ENCODE measurements at places on chromosomes 7 and 10. TPM values are rescaled to one million over a fixed set of nuclear protein-coding genes. Genes with fewer than 3 reads are reported as not detected.

GRCh38 chr10:133457100-133457841 is 3.5 kb downstream of the SCART1 start:
- peak; percentile 14 for DNase-seq

- no peak for DNase-seq
Observed at GRCh38 chr10:121577568-121577967, 20.7 kb downstream of the FGFR2 start.

DNA sequence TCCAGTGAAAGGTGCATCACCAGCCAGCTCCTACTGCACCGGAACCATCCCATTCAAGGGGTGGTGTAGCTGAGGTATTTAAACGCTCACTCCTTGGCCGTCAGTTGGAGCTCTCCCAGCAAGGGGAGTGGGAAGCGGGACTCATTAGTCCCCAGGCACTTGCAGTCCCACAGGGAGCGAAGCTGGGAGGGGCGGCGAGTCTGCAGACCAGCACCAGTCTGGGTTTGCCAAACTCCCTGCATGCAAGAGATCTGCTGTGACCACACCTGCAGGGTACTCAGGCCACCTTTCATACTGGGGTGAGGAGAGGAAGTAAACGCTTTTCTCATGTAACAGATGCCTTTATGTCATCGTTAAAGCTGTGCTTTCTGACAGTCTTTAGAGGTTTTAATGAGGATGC is 187.9 kb downstream of the PTPRN2 start:
- DNase-seq: no peak

Gene TRIM74
- 0.72 TPM for total RNA-seq

- no peak for DNase-seq
Observed at GRCh38 chr10:67801118-67801517, 36.9 kb downstream of the DNAJC12 start.

DNA sequence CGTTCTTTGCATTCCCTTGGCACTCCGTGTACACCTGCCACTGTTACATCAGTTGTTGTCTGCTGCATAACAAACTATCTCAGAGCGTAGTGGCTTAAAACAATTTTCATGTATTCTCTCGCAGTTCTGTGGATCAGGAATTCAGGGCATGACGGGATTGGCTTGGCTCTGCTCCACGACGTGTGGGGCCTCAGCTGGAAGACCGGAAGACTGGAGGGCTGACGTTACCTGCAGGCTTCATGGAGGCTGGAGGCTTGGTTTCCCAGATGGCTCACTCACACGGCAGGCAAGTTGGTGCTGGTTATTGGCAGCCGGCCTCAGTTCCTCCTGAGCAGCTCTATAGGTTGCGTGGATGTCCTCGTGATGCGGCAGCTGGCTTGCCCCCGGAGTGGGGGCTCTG is 25.5 kb downstream of the NYAP1 start:
- DNase-seq: no peak

DNA sequence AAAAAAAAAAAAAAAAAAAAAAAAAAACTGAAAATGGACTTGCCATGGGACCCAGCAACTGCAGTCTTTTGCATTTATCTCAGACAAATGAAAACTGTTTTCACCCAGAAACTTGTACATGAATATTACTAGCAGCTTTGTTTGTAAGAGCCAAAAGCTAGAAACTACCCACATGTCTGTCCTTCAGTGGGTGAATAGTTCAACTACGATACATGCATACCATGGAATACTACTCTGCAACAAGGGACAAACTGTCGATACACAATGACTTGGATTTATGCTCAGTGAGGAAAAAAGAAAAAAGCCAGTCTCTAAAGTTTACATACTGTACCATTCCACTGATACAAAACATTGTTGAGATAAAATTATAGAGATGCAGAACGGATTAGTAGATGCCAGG is 195.6 kb downstream of the KIAA1217 start:
- no peak for DNase-seq

Gene MYOF
- total RNA-seq: 90.9 TPM

DNA sequence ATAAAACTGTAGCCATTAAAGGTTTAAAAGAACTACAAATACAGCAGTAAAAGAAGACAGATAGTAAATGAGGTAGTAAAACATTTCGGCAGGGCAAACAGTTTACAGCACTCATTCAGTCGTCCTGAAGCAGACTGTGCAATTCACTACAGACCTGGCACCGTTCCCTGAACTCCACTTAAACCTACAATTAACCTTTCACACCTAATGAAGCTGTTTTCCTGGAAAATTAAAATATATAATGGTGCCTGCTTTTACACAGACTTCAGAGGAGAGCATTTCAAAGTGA is 335.3 kb downstream of the GFRA1 start:
- DNase-seq: no peak

GRCh38 chr10:90171014-90171722 is 469.8 kb downstream of the KIF20B start:
- no peak for DNase-seq

DNA sequence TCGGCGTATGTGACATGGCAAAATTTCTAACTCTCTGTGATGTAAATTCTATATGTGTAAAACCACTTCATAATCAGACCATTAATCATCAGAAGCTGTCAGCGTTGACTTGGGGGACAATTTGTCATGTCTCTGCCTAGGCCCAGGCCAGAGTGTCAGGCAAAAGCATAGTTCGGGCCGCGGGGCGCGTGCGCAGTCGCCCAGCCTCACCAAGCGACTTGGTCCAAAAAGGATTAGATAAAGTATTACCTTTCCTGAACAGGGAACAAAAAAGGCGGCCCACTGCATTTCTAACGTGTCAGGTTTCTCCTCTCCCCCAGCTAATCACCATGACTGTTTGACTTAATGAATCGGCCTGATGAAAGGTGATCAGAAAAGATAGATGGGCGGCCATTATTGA is 114.2 kb downstream of the EBF3 start:
- no peak for DNase-seq

GRCh38 chr7:38229386-38229785 is 44.0 kb downstream of the TARP start:
- no peak for DNase-seq

Gene LEP
- 0.07 TPM for total RNA-seq

- DNase-seq: no peak
Observed at GRCh38 chr7:46133751-46134150, 212.7 kb upstream of the IGFBP3 start.

Gene SP8
- total RNA-seq: not detected

DNA sequence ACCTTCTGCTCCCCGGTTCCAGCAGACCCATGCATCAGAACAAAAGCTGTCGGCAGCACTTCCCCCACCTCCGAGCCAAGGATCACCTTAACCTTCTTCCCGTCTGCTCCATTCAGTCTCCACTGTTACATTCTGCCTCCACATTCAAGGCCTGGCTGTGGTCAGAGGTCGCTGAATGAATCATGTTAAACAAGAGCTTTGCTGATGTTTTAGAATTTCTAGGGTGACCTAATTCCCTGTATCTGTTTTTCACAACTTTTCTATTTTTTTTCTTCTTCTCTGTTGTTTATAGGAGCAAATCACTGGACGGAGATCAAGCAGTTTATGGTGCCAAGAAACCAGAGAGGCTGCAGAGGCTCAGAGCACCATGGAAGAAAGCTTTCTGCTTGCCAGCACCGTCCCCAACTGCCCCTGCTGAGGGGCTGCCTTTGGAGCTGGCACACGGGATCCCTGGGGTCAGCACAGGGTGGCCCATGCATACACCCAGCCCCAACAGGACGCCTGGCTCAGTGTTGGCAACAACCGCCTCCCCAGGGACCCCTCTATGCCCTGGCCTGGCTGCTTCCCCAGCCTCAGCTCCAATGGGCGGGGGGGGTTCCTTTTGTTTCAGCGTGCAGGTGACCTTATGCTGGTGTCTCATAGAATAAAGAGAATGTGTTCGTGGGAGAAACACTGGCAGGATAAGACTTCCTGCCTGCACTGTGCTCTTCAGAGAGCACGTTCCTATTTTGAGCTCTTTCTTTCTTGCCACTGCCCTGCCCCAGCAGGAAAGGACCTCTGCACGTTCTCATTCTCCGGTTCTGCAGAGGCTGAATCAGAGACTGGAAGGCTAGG is 182.7 kb upstream of the LYZL2 start:
- peak; percentile 29 for DNase-seq

GRCh38 chr7:123847868-123848267 is 2.9 kb downstream of the HYAL4 start:
- DNase-seq: no peak

Gene GJC3
- not detected for total RNA-seq

- no peak for DNase-seq
Observed at GRCh38 chr7:25116621-25117020, 8.4 kb downstream of the CYCS start.

Gene ERVW-1
- not detected for total RNA-seq

- DNase-seq: no peak
Observed at GRCh38 chr7:99140813-99141212, 3.1 kb downstream of the SMURF1 start.

- DNase-seq: peak; percentile 54
Observed at GRCh38 chr10:32957341-32958084, 517 bp downstream of the ITGB1 start.

- DNase-seq: peak; percentile 13
Observed at GRCh38 chr10:96222441-96222840, 48.9 kb downstream of the BLNK start.

Gene TMUB1
- total RNA-seq: 103 TPM

Gene GLI3
- 1.8 TPM for total RNA-seq

GRCh38 chr10:64344211-64344610 is 823.0 kb downstream of the REEP3 start:
- no peak for DNase-seq

DNA sequence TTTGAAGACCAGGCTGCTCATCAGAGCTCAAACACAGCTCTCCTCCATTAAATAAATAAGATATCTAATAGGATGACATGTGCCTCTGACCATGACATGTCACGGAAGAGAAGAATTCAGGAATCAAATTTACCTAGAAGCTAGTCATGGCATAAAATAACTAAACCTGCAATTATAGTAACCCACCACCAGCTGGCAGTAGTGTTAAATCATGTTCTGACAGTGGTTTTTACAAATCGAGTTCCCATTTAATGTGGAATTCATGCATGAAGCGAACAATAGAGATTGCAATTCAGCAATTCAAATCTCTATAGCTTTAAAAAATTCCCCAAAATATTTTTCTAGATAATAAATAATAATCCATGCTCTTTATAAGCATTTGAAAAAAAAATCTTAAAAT is 74.6 kb upstream of the IKZF1 start:
- DNase-seq: no peak

Gene PLXNA4
- 0.77 TPM for total RNA-seq

- no peak for DNase-seq
Observed at GRCh38 chr7:15495170-15495569, 66.6 kb downstream of the AGMO start.

DNA sequence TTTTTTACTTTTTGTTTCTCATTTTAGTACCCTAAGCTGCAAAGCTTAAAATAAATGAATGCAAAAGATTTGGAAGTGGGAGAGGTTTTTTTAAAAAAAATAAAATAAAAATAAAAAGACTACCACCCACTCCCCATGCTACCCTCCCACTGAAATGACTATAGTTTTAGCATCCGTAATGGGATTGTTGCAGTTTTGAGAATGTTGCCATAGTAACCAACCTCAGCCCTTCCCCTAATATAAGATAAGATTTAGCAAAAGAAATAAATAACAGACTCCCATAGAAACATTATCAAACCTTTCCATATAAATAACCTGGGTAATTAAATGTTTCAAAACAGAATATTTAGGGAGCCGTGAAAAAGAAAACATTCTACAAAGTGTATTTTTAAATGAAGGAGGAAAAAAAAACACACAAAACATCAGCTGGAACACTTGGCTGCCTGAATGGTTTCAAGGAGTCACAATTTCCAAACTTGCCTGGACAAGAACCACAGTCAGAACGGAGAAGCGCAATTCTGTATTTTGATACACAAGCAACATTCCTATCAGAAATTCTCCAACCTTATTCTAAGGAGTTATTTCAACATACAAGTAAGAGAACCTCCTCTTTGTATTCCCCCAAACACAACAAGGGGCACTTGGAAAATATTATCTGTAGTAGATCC is 57.4 kb downstream of the DGKI start:
- no peak for DNase-seq

GRCh38 chr7:41103331-41103730 is 599.6 kb downstream of the INHBA start:
- DNase-seq: no peak

DNA sequence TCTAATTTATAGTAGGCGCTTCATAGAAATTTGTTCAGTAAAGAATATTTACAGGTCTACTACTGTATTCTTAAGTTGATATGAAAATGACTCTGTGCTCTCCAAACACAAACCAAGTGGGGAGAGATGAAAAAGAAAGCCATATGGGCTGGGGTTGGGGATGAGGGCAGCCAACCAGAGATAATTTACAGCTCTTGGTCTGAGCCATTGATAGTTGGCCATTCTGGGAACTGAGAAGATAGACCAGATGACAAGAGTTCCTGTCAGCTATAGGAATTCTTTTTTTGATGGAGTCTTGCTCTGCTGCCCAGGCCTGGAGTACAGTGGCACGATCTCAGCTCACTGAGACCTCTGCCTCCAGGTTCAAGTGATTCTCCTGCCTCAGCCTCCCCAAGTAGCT is 57.4 kb downstream of the LAMB4 start:
- no peak for DNase-seq

Gene TMEM229A
- total RNA-seq: not detected

DNA sequence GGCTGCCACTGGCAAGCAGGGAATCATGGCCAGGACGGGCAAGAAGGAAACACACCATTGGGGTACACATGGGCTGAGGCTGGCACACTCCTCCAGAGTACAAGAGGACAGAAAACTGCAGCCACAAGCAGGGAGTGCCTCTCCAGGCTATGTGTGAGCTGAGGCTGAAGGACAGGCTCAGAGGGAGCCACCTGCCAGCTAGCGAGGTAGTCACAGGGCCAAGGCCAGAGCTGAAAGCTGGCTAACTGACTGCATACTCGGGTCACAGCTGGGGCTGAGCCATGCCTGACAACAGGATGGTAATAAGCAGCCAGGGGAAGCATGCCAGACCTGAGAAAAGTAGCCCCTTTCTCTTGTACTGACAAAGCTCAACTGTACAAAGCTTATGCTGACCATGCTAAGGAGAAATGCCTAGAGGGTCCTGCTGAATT is 52.0 kb downstream of the KIF5B start:
- no peak for DNase-seq

Gene CHN2
- total RNA-seq: 12.8 TPM

DNA sequence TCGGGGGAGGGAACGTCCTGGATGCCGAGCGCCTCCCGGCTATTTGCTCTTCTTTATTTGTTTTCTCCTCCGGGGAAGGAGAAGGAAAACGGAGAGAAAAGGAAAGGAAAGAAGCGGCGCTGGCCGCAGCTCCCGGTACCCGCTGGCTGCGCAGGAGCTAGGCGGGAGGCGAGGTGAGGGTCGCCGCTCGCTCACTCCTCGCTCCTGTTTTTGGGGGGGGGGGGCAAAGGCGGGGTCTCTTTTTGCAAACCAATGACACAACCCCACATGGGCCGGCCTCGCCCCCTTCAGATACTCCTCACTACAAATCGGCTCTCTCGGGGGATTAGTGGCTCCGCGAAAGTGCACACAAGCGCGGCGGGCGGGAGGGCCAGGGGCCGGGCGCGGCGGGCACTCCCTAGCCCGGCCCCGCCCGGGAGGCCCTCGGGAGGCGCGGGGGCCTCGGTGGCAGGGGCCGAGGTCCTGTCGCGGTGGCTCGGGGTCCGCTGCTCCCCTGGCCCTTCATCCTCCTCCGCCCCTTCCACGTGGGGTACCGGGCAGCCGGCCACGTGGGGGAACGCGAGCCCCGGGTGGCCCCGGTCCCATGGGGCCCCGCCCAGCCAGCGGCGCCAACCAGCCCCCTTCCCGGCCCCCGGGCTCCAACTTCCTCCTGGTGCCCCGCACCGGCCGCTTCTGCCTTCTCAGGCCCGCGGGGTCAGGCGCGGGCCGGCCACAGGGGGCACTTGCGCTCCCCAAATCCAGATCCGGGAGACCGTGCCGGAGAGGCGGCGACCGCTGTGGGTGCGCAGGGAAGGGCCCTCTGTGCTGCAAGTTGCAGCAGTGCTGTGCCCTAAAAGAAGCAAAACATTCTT is 718 bp upstream of the CTBP2 start:
- DNase-seq: peak; percentile 76

GRCh38 chr7:129098409-129099084 is 43.6 kb upstream of the TNPO3 start:
- no peak for DNase-seq
